ENCODE measurements at places on chromosomes 13 and 19.

DNA sequence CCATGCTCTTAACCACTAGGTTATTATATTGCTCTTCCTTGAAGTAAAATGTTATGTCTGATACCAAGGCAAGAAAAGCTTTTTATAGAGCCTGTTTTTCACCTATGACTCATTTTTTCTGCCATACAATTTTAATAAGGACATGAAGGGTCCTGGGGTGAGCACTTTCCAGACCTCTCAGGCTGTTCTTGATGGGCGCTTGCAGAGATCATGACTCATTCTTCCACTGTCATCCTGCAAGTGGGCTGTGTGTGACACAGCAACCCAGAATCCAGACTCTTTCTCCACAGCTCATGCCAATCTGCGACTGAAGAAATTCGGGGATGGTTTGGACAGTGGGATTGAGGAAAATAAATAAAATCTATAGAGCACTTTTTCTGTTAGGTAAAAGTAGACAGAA lies 506.7 kb upstream of the NBEA start:
- DNase-seq, result no peak

DNA sequence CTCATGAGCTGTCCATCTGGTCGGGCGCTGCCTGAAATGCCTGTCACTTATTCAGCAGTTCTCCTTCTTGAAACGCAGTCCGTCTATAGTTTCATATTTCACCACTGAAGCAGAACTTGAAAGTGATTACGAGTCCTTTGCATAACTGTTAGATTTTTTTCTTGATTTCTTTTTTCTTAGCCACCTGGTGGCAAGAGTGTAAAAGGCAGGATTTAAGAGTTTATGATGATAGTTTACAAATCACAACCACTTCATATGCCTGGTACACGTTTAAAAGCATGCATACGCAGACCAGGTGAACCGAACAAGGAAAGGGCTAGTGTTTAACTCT lies 45.8 kb downstream of the GGACT start:
- peak; percentile 84 for DNase-seq

GRCh38 chr13:78305171-78305570 lies 298.2 kb downstream of the POU4F1 start:
- no peak for DNase-seq

DNA sequence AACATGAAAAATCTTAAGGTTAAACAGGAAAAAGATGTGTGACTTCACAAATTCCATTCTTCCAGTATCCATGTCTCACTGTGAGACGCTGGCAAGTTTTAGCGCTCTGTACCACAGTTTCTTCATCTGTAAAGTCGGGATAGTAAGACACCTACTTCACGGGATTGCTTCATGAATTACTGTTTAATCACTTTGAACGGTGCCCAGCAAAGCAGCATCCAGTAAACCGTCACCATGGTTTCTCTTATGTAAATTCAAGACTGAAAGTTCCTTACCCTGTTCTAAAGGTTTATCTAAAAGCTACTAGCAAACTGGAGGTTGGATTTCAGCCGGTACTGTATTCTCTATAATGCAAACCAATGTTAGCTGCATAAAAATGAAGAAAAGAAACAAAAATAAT lies 53.5 kb downstream of the KATNAL1 start:
- DNase-seq, result no peak

GRCh38 chr19:10417541-10418234 lies 2.6 kb upstream of the PDE4A start:
- DNase-seq, result no peak

GRCh38 chr13:52003541-52003940 lies 7.7 kb downstream of the ATP7B start:
- no peak for DNase-seq

GRCh38 chr13:48194379-48194754 lies 38.6 kb upstream of the ITM2B start:
- peak; percentile 88 for DNase-seq

- DNase-seq, result no peak
Measured at GRCh38 chr19:5624018-5624663, 1.3 kb downstream of the SAFB start.

GRCh38 chr13:73417012-73417615 lies 358.3 kb downstream of the KLF5 start:
- no peak for DNase-seq

GRCh38 chr19:1231729-1232637 lies 5.8 kb downstream of the CBARP start:
- DNase-seq, result no peak

DNA sequence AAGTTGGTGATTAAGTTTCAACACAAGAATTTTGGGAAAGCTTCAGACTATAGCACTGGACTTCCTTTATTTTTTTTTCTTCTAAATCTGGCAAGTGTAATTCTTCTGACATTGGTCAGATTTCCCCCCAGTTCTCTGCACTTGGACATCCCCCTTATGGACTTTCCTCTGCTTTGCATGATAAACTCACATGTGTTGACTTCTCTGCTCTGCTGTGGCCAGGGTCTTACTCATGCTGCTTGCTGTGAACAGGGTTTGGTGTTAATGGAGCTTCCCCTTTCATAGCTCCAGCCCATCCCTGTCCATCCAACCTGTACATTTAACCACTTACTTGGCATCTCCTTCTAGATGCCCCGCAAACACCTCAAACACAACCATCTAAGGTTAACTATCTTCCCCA lies 70.5 kb upstream of the SPATA13 start:
- DNase-seq, result peak; percentile 35

All from suppressor macrophage treated with lipopolysaccharide for 4 hours (primary cell).